ENCODE measurements at places on chromosomes 3 and 15.

DNA sequence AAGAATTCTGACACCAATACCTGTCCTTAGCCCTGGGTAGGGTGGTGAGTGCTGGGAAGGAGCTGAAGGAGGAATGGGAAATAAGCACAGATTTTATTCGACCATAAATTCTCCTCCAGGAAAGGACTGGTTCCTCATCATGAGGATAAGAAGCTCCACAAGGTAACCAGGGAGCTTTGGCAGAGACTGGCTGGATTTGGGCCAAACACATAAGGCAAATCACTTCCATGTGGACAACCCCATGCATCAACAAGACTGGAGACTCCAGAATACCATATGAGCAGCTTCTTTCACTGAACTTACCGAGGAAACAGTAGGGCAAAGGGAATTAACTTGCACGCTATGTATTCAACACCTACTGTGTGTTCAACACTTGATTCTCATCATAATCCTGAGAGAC lies 312.5 kb downstream of the NTRK3 start:
- DNase-seq: no peak

DNA sequence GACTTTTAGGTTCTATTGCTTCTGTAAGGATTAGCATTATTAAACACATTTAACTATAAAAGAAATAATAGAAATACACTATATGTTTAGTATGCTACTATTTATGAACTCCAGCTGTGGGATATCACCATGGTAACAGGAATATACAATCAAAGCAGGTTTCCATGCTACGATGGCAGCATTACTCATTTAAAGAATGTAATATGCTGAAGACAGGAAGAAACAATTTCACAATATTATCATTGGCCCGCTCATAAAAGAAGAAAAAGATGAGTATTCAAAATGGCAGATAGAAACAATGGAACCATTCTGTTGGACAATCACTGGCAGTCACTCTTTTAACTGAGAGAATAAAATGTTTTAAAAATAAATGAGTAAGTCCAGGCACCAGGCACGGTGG lies 153.4 kb downstream of the CBLB start:
- no peak for DNase-seq

DNA sequence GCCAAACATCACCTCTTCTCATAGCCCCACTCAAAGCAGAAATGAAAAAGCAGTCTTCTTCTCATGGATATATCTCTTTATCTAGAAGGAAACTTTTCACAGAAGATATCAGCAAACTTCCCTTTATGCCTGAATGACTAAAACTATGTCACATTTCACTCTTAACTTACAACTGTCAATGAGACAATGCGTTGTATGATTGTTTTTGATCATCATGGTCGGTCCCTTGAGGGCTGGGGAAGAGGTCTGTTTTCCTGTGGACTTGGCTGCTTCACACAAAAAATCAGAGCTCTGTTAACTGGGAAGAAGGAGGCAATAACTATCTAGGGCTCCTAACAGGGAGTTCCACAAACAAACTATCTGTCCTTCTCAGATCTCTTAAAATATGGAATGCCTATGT lies 5.1 kb downstream of the NLGN1 start:
- no peak for DNase-seq

- no peak for DNase-seq
Measured at GRCh38 chr3:27356976-27357375, 12.2 kb downstream of the NEK10 start.
